Stomach (tissue), 19 donors: ENCODE measurements at places on chromosomes 7 and 10. TPM values are rescaled to one million over a fixed set of nuclear protein-coding genes. Genes with fewer than 3 reads are reported as not detected.

GRCh38 chr10:106438386-106438785 lies 726.1 kb downstream of the SORCS1 start:
- no peak overlapping the region for H3K27ac ChIP-seq
- H3K4me1 ChIP-seq = no peaks in the 10 kb centered on the region
- no peak for DNase-seq
- no peaks in the 10 kb centered on the region for H3K36me3 ChIP-seq

DNA sequence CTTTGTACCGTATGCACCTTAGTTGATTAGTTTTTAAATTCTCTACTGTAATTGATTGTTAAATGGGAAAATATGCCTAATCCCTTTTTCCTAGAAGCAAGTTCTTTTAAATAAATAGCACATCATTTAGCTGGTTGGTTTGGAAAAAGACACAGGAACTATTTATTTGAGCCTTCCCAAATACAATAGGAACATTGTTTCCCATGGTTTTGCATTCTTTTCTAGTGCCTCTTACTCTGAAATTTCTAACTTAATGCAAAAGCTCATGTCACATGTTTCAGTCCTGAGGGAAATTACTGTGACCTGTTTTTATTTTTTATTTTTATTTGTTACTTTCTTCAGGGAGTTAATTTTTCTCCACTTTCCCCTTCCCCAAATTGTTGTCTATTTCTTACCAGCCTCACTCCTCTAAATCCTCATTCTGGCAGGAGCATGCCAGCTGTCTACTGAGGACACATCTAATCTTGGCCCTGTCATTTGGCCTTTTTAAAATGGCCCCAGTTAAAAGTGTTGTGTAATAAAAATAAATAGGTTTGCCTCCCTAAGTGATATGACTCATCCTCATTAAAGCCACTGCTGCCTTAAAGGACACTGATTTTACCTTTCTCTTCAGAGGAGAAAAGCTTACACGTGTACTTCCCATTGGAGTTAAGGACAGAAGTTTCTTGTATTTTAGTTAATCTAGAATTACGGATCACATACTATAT lies 94.5 kb downstream of the PPP1R3A start:
- H3K36me3 ChIP-seq = no peaks in the 10 kb centered on the region
- H3K27me3 ChIP-seq = no peaks in the 10 kb centered on the region
- H3K27ac ChIP-seq = no peak overlapping the region
- no peak overlapping the region for H3K4me3 ChIP-seq
- no peak for DNase-seq

DNA sequence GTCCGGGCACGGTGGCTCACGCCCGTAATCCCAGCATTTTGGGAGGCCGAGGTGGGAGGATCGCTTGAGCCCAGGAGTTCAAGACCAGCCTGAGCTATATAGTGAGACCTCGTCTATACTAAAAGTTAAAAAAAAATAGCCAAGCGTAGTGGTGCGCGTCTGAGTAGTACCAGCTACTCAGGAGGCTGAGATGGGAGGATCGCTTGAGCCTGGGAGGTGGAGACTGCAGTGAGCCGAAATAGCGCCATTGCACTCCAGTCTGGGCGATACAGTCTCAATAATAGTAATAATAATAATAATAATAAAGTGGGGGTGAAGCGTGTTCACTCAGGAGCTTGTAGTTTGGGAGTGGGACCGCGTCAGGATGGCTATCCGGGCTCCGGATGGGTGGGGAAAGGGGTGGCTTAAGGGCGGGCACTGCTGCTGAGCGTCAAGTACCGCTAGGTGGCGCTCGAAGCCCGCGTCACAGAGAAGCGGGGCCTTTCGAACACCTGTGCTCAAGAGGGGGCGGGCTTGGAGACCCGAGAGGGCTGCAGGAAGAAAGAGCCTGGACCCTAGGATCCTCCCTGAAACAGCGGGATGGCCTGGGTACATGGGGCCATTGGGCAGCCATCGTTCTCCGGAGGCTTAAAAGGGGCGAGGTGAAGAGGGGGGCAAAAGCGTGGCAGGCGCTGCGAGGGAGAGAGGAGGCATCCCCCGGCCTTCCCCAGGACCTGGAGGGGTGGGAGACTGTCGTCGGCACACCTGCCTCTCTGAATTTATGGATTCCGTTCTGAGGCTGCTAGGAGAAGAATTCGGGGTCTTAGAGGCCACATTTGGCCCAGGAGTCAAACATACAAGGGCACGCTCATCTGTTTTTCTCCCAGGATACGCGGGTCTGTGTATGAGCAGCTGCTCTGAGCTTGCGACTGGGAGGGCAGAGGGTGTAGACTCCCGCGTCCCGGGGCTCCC lies 14.5 kb downstream of the LBX1 start:
- H3K36me3 ChIP-seq = no peaks in the 10 kb centered on the region
- no peak overlapping the region for H3K4me3 ChIP-seq
- peak; percentile 87 for DNase-seq
- H3K4me1 ChIP-seq = peaks cover 49% of the 10 kb centered on the region

GRCh38 chr10:17867056-17867455 lies 57.9 kb downstream of the MRC1 start:
- H3K4me1 ChIP-seq = no peaks in the 10 kb centered on the region
- H3K4me3 ChIP-seq = no peak overlapping the region
- no peak overlapping the region for H3K27ac ChIP-seq
- no peak for DNase-seq
- H3K36me3 ChIP-seq = no peaks in the 10 kb centered on the region

GRCh38 chr7:35007768-35008167 lies 29.5 kb downstream of the DPY19L1 start:
- H3K27ac ChIP-seq = no peak overlapping the region
- H3K27me3 ChIP-seq = no peaks in the 10 kb centered on the region
- H3K4me1 ChIP-seq = peaks cover 21% of the 10 kb centered on the region
- no peak overlapping the region for H3K4me3 ChIP-seq

- no peaks in the 10 kb centered on the region for H3K36me3 ChIP-seq
- no peak overlapping the region for H3K4me3 ChIP-seq
- H3K27me3 ChIP-seq = no peaks in the 10 kb centered on the region
- no peaks in the 10 kb centered on the region for H3K4me1 ChIP-seq
- DNase-seq = no peak
These were observed 187.9 kb downstream of the BICC1 start for GRCh38 chr10:58700591-58700990.

- DNase-seq = no peak
- no peaks in the 10 kb centered on the region for H3K27me3 ChIP-seq
- H3K4me3 ChIP-seq = no peak overlapping the region
- peaks cover 18% of the 10 kb centered on the region for H3K36me3 ChIP-seq
These were observed 176.8 kb downstream of the ZMYND11 start for GRCh38 chr10:311901-312665.

VPS37D gene
- total RNA-seq = not detected

GRCh38 chr7:128910569-128910945 lies at the start of gene KCP:
TSS of gene KCP (minus strand) at chr7:128910709. CDS start at chr7:128910676, 33 bp downstream.
- peak within 1 kb of the TSS; percentile 21 for H3K4me3 ChIP-seq
- H3K36me3 ChIP-seq = no peaks in the 10 kb centered on the region
- H3K27ac ChIP-seq = no peak within 1 kb of the TSS
- H3K27me3 ChIP-seq = no peaks in the 10 kb centered on the region
- no peak for DNase-seq
- peaks cover 19% of the 10 kb centered on the region for H3K4me1 ChIP-seq

CYP3A7 gene
- not detected for total RNA-seq

DNA sequence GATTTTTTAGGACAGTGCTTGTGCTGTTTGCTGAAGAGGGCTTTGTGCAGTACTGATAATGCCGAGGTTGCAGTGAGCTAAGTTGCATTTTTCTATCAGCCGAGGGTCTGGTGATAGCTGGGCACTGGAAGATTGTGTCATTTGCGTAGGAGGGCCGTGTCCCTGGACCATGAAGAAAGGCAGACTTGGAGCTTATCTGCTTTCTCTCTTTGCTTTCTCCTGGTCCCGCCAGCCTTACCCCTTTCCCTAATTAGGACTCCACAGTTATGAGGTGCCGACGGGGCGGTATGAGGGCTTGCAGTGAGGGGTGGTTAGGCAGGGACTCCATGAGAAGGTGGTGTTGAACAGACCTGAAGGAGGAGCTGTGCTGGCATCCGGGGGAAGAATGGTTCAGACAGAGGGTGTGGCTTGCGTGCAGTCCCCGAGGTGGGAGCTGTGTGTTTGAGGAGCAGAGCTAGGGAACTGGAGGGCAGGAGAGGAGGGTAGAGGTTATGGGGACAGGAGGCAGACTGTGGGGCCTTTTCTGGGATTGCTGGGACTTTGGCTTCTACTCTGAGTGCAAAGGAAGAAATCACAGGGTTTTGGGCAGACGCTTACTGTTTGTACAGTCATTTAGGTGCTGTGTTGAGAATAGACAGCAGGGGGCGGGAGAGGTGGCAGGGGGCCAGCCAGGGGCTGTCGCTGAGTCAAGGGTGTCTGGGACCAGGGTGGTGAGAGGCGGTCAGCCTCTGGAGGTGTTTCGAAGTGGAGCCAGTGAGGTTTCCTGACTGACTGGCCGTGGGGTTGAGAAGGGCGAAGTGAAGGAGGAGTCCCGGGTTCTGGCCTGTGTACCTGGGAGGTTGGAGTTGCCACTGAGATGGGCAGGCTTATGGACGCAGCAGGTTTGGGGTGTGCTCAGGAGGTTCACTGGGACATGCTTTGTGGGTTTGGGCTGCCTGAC lies 43.4 kb downstream of the PRF1 start:
- H3K4me3 ChIP-seq = peak overlapping the region; percentile 7
- peaks cover 37% of the 10 kb centered on the region for H3K4me1 ChIP-seq

TUBAL3 gene
- total RNA-seq = 11.3 TPM

DNA sequence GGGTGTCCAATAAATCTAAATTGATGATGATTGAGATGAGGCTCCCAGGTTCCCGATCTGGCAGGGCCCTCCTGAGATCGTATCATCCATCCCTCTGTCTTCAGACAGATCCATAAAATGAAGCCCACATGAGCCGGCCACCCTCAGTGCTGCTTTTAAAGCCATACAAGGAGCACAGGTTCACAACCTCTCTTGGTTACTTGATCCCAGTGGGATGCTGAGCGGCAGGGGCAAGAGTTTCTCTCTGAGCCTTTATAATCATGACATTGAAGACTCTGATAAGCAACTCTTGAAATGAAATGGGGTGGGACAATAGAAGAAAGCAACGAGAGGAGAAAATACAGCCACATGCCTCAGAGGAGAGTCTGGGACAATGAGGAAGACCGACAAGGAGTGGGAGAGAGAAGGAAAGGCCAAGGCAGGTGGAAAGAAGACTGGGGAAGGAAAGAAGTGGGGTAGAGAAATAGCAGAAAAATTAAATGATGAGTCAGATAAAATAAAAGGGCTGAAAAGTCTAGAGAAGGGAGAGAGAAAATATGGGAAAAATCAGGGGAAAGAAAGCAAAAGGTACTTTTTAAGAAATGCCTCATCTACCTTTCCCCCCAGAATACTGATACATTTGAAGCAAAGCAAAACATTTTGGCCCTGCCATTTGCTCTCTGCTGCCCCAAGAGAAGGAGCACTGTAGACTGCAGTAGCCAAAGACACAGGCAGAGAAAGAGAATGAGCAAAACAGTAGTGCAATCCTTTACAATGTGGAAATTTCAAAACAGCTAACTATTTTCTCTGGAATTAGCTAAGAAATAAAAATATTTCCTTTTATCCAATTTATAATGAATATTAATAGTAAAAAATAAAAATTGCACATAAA lies 14.6 kb downstream of the GBX1 start:
- H3K4me1 ChIP-seq = no peaks in the 10 kb centered on the region
- DNase-seq = peak; percentile 19
- no peaks in the 10 kb centered on the region for H3K36me3 ChIP-seq
- peaks cover 80% of the 10 kb centered on the region for H3K27me3 ChIP-seq
- no peak overlapping the region for H3K27ac ChIP-seq
- no peak overlapping the region for H3K4me3 ChIP-seq

DNA sequence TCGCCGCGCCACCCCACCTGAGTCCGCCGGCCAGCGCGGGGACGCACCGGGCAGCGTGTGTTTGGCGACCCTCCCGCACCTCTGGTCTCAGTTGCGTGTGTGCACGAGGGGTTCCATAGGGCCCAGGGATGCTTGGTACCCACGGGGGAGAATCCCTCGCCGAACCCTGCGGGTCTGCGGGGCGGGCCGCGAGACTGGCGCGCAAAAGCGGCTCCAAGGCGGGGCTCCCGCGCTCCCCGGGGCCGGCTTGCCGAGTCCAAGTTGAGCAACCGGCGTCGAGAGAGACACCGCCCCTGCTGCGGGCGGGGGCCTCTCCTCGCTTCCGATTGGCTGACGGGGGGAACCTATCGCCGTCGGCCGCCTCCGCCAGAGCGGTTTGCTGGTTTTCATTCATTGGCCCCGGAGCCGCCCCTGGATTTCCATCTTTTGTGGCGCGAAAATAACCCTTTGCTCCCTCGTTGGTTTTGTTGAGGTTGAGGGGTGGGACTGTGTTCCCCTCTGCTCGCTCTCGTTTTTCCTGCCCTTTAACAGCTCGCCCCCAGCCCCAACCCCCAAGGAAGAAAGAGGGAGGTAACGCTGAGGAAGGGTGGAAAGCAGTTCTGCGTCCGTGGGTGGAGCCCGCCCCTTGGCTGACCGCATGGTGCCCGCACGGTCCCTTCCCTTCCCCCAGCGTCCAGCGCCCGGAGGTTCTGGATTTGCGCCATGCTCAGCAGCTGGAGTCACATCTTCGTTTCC lies 4.0 kb upstream of the IGF2BP3 start:
- peak overlapping the region; percentile 36 for H3K4me3 ChIP-seq
- no peaks in the 10 kb centered on the region for H3K36me3 ChIP-seq
- no peak overlapping the region for H3K27ac ChIP-seq
- H3K4me1 ChIP-seq = peaks cover 33% of the 10 kb centered on the region

DNA sequence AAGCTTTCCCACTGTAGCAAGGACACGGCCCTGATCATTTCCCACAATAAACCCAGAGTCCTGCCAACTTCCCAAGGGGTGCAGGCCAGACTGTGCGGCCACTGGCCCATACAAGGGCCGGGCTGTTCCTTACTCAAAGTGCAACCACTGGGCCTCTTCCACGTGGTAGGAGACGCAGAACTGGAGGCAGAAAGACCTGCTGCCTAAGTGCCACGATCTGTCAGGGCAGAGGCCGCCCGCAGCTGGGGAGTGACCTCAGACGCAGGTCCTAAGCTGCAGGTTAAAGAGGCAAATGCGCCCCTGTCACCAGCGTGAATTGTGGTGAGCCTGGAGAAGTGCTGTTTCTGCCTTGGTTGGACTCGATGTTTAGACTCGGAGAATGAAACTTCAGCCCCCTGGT lies 26.2 kb downstream of the GPER1 start:
- H3K27ac ChIP-seq = no peak overlapping the region
- no peak overlapping the region for H3K4me3 ChIP-seq
- H3K36me3 ChIP-seq = no peaks in the 10 kb centered on the region

OR13A1 gene
- total RNA-seq = not detected

NPFFR1 gene
- not detected for total RNA-seq

UCN3 gene
- not detected for total RNA-seq
